ENCODE measurements at places on chromosomes 4 and X. TPM values are rescaled to one million over a fixed set of nuclear protein-coding genes. Genes with fewer than 3 reads are reported as not detected.

- DNase-seq, result no peak
These were observed 75.2 kb downstream of the GABRB1 start for GRCh38 chr4:47106561-47106960.

- no peak for DNase-seq
These were observed 904 bp upstream of the WDR1 start for GRCh38 chr4:10117359-10118047.

DNA sequence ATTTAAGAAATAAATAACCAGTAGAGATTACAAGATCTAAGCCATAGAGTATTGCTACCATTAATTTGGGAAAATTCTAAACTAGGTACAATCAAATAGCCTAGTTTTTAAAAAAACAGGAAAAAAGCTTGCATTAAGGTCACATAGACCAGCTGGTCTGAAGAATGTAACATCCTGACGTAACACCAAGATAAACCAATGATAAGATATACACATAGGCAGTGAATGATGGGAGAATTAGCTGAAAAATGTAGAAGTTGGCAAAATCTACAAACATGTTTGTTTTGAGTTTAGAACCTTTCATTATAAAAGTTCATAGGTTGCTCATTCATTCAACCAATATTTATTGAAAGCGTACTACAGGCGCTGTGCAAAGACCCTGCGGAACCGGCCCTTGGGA is 120.0 kb downstream of the SH3RF1 start:
- no peak for DNase-seq

DNA sequence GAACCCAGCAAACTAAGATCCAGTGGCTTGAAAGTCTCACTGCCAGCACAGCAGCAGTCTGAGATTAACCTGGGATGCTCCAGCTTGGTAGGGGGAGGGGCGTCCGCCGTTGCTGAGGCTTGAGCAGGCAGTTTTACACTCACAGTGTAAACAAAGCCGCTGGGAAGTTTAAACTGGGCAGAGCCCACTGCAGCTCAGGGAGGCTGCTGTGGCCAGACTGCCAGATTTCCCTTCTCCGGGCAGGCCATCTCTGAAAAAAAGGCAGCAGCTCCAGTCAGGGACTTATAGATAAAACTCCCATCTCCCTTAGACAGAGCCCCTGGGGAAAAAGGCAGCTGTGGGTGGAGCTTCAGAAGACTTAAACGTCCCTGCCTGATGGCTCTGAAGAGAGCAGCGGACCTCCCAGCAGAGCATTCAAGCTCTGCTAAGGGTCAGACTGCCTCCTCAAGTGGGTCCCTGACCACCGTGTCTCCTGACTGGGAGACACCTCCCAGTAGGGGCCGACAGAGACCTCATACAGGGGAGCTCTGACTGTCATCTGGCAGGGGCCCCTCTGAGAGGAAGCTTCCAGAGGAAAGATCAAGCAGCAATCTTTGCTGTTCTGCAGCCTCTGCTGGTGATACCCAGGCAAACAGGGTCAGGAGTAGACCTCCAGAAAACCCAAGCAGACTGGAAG is 45.1 kb upstream of the CDX4 start:
- no peak for DNase-seq

- peak; percentile 8 for DNase-seq
These were observed 148.1 kb downstream of the NWD2 start for GRCh38 chr4:37392521-37393255.

GRCh38 chr4:83255584-83255983 is 29.0 kb downstream of the COQ2 start:
- DNase-seq, result no peak

DNA sequence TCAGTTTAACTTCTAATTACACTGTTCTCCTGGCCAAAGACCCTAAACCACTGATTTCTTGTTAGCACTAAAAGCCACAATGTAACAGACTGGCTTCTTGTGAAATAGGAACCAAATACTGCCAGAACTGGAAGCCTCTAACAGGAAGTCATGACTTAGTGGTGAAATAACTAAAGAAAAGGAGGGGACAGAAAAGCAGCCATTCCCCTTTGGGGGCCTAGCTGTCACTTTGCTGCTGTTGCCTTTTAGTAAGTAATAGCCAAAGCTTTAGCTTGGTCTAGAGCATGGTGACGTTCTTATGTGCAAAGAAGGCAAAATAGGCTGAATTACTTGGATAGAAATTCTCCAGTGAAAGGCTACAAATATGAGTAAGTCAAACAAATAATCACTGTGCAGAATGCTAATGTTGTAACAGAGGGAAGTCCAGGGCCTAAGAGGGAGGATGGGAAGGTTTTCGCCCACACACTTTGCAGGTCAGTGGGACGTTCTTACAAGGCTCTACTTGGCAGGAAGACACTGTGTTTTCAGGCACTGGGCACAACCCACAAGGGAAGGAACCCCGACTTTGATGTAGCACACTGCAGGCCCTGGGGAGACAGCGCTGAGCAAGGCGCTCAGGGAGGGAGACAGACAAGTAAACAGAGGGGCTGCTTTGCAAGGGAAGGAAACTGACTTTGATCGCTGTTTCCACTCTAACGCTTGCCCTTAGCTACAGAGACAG is 16.7 kb downstream of the GAB3 start:
- DNase-seq, result no peak

Gene LINC00632
- 12.5 TPM for polyA plus RNA-seq

- no peak for DNase-seq
These were observed at the start of gene PRDM8 for GRCh38 chr4:80196922-80197573. Gene PRDM8 (plus strand): TSS chr4:80197503. CDS start chr4:80200081, 2,578 bp downstream.

DNA sequence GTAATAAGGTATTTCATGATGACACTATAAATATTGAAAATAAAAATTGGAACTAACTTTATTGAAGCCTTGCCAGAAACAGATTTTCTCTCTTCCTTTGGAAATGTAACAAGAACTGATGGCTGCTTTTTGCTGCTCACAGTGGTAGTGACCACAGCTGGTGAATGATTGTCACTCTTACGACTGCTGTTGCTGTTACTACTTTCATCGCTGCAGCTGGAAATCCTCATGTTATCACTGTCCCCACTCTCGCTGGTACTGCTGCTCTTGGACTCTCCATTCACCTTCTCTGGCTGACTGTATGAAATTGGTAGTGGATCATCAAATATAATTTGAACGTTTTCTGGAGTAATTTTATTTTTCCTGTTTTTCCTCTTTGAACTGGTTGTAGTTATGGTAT is 28.5 kb upstream of the COX18 start:
- DNase-seq, result no peak

DNA sequence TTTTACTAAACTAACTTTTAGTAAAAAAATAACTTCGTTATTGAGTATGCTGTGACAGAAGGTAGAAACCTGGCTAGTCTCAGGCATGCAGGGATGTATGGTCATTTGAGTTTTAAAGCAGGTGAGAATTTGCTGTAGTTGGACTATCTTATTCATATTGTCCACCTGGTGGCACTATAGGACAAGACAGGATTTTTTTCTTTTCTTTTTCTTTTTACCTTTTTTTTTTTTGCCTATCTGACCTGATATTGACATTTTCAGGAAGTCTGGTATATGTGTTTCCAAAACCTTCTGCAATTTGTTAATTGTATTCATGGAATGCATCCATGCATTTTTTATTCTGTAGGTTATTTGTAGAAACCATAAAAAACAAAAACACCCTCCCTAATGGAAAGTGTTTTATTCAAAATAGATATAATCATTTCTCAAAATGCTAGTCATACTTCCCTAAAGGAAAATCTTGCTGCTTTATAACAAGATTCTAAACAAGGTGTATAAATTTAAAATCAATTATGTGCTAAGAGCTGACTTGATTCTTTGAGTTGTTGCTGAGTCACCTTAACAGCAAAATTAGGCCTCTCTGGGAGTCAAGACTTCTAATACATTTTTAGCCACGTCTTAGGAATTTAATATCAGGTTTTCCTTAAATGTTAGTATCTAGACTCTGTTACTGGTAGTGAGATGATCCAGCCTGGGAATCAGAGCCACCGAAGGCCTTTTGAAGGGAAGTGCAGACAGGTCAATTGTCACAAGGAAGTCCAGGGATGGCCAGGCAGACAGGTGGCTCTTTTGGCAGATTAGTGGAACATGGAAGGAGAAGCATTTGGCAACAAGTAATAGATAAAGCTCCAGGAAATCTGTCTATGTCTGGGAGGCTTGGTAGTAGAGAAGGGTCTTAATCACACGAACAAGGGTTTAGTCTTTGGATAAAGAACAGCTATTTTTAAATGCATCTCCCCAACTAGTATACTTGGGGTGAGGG is 201.3 kb upstream of the GNPDA2 start:
- no peak for DNase-seq

Gene CTAG2
- not detected for polyA plus RNA-seq

Measured in forelimb muscle (tissue), 1 donor.